ENCODE measurements at places on chromosomes 1 and 21. TPM values are rescaled to one million over a fixed set of nuclear protein-coding genes. Genes with fewer than 3 reads are reported as not detected.

DNA sequence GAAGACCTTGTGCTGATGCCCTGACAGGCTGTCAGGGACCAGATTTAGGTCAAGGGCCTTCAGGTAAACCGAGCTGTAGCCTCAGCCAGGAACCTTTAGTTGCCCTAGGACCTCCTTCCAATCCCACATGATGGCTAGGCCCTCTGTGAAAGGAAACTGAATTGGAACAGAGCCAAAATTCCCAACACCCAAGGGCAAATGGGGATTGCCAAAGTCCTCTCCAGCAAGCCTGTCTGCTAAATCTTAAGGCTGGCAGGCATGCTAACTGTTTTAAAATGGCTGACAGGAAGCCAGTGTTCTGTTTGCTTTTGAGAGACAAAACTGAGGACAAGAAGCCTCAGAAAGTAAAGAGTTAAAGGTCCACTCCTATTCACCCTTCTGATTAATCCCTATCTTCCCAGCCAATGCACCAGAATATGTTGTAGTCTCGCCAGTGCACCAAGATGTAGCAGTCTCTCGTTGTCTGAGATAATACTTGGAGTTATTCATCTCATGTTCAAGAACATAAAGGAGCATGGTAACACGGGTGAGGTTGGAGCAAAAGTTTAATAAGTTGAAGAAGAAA is 35.1 kb downstream of the MSTO1 start:
- H3K36me3 ChIP-seq: no peaks in the 10 kb centered on the region
- peaks cover 39% of the 10 kb centered on the region for H3K4me1 ChIP-seq

DNA sequence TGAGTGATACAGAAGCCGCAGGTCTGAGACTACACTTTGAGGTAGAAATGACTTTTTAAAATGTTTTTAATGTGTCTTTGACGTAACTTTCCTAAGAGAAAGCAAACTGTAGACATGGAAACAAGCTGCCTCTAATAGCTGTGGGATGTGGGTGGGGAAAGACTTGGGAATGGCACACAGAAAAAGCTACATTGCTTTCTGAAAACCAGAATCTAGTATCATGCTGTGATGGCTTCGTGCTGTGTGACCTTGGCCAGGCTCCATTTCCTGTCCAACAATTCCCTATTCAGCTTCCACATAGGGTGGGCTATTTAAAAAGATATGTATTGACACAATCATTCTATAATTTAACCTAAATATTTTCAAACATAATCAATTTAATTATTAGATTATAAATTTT is 909.1 kb downstream of the NCAM2 start:
- H3K4me3 ChIP-seq: no peak overlapping the region
- no peaks in the 10 kb centered on the region for H3K27me3 ChIP-seq
- no peaks in the 10 kb centered on the region for H3K4me1 ChIP-seq

GRCh38 chr1:116203181-116203723 is 92.1 kb downstream of the MAB21L3 start:
- no peaks in the 10 kb centered on the region for H3K4me1 ChIP-seq
- no peak overlapping the region for H3K27ac ChIP-seq
- no peak for DNase-seq

RAP1GAP gene
- 1.2 TPM for total RNA-seq

AMPD1 gene
- not detected for total RNA-seq

- no peaks in the 10 kb centered on the region for H3K27me3 ChIP-seq
- peaks cover 64% of the 10 kb centered on the region for H3K4me1 ChIP-seq
- peak overlapping the region; percentile 73 for H3K4me3 ChIP-seq
Observed at GRCh38 chr1:38003261-38004250, 1.8 kb downstream of the FHL3 start.

GRCh38 chr1:111596499-111596898 is 23.1 kb upstream of the RAP1A start:
- no peak overlapping the region for H3K4me3 ChIP-seq
- H3K27ac ChIP-seq: no peak overlapping the region
- H3K27me3 ChIP-seq: no peaks in the 10 kb centered on the region
- H3K36me3 ChIP-seq: no peaks in the 10 kb centered on the region
- no peak for DNase-seq

SH3BGR gene
- total RNA-seq: 1.2 TPM

MYCL gene
- 17.2 TPM for total RNA-seq

- H3K4me1 ChIP-seq: peaks cover 2% of the 10 kb centered on the region
- H3K27ac ChIP-seq: no peak overlapping the region
- H3K27me3 ChIP-seq: no peaks in the 10 kb centered on the region
- no peaks in the 10 kb centered on the region for H3K36me3 ChIP-seq
Observed at GRCh38 chr1:45545019-45545493, 5.6 kb upstream of the AKR1A1 start.

ENAH gene
- 62.4 TPM for total RNA-seq

DNA sequence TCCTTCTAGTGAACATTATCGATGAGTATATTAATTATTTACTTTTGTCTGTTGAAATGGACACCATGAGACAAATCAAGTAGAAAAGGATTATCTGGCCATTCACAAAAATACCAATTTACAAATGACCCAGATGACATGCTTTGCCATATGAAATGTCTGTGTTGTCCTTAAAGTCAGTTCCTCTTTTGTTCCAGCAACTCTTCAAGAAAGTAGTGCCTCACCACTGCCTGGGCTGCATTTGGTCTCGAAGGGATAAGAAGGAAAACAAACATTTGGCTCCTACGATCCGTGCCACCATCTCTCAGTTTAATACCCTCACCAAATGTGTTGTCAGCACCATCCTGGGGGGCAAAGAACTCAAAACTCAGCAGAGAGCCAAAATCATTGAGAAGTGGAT is 79.6 kb downstream of the RGL1 start:
- H3K36me3 ChIP-seq: no peaks in the 10 kb centered on the region
- no peak for DNase-seq
- H3K27me3 ChIP-seq: no peaks in the 10 kb centered on the region
- H3K4me1 ChIP-seq: peaks cover 49% of the 10 kb centered on the region
- H3K27ac ChIP-seq: no peak overlapping the region

SPATA45 gene
- not detected for total RNA-seq

- no peak overlapping the region for H3K27ac ChIP-seq
- DNase-seq: no peak
- H3K27me3 ChIP-seq: no peaks in the 10 kb centered on the region
- H3K4me1 ChIP-seq: no peaks in the 10 kb centered on the region
- H3K36me3 ChIP-seq: no peaks in the 10 kb centered on the region
- H3K4me3 ChIP-seq: no peak overlapping the region
Observed at GRCh38 chr1:243944429-243945160, 94.6 kb upstream of the AKT3 start.

UBE2U gene
- total RNA-seq: not detected

DNA sequence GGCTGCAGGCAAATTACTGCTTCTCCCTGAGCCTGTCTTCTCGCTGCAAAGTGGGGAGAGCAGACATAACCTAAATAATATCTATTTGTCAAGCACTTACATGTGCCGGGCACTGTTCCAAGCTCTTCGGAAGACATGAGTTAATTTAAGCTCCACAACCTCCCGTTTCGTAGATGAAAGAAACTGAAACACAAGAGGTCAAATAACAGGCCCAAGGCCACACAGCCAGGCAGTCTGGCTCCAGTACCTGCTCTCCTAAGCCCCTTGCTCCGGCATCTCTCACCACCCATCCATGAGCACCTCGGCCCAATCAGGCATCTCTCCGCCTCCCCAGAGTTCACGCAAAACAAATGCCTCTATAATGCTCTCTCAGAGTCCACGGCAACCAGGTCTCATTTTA is 65.4 kb downstream of the TAS1R2 start:
- no peaks in the 10 kb centered on the region for H3K36me3 ChIP-seq
- no peaks in the 10 kb centered on the region for H3K4me1 ChIP-seq
- DNase-seq: no peak
- H3K27ac ChIP-seq: no peak overlapping the region

NPR1 gene
- 45.9 TPM for total RNA-seq

GRCh38 chr21:19648391-19648790 is 1244.8 kb upstream of the TMPRSS15 start:
- no peak overlapping the region for H3K4me3 ChIP-seq
- no peaks in the 10 kb centered on the region for H3K27me3 ChIP-seq
- no peak for DNase-seq
- H3K4me1 ChIP-seq: no peaks in the 10 kb centered on the region

Measured in vagina (tissue), 2 donors.